ENCODE measurements at places on chromosomes 4 and X.

GRCh38 chrX:2967998-2968909, 38.1 kb upstream of the ARSH start:
- no peak for DNase-seq

GRCh38 chr4:38898245-38898644, 30.6 kb downstream of the FAM114A1 start:
- DNase-seq = no peak

- DNase-seq = no peak
These were observed 27.6 kb downstream of the SATL1 start for GRCh38 chrX:85215946-85216345.

- no peak for DNase-seq
These were observed 367.3 kb upstream of the FGF13 start for GRCh38 chrX:139078761-139079280.

GRCh38 chrX:153972368-153973126, at the start of gene TMEM187:
TSS of gene TMEM187 (plus strand) at chrX:153972754. CDS start at chrX:153982063, 9,309 bp downstream.
- peak; percentile 88 for DNase-seq

- DNase-seq = no peak
These were observed 1.4 kb downstream of the RWDD4 start for GRCh38 chr4:183657564-183657963.

DNA sequence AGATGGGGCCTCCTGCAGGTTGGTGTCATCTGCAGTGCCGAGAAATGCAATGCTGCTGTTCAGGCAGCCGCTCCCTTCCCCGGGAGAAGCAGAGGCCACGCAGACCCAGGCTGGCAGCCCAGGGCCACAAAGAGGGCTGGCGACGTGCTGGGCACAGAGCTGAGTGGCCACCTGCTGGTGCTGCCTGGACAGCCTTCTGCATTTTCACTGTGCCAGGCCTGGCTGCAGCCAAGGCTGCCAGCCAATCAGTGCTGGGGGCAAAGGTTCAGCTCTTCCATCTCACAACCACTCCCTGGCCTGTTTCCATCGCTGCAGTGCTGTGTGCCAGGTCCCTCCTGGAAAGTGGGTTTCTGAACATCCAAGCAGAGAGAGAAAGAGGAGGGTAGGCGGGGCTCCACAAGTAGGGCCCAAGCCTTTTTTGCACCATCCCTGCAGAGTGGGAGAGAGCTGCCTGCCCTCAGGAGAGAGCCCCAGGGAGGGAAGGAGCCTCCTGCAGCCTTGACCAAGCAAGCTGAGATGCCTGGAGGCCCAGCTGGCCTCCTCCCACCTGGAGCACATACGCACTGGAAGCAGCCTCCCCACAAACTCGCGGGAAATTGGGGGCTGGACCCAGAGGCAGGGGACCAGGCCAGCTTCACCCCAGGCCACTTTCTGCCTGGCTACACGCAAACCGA, 20.1 kb downstream of the ADRA2C start:
- no peak for DNase-seq

Measured in CD4-positive, alpha-beta T cell treated with Interleukin-6 at 100 ng/mL for 8 hours (primary cell).